ENCODE measurements at places on chromosomes 13 and 19. TPM values are rescaled to one million over a fixed set of nuclear protein-coding genes. Genes with fewer than 3 reads are reported as not detected.

The LILRB5 gene
- total RNA-seq, result 9.4 TPM

The KLC3 gene
- total RNA-seq, result not detected

- H3K27ac ChIP-seq, result no peak overlapping the region
- DNase-seq, result no peak
- H3K27me3 ChIP-seq, result no peaks in the 10 kb centered on the region
- H3K4me1 ChIP-seq, result no peaks in the 10 kb centered on the region
- H3K4me3 ChIP-seq, result no peak overlapping the region
Observed at GRCh38 chr13:76489274-76489673, 396.9 kb downstream of the KCTD12 start.

GRCh38 chr19:13670846-13671245, 93.5 kb upstream of the MRI1 start:
- no peaks in the 10 kb centered on the region for H3K27me3 ChIP-seq
- no peaks in the 10 kb centered on the region for H3K36me3 ChIP-seq
- no peak overlapping the region for H3K4me3 ChIP-seq
- H3K4me1 ChIP-seq, result no peaks in the 10 kb centered on the region

GRCh38 chr19:22617614-22618320, 16.4 kb upstream of the ZNF492 start:
- H3K4me1 ChIP-seq, result no peaks in the 10 kb centered on the region
- no peak for DNase-seq
- no peak overlapping the region for H3K4me3 ChIP-seq
- no peaks in the 10 kb centered on the region for H3K36me3 ChIP-seq
- peaks cover 2% of the 10 kb centered on the region for H3K27me3 ChIP-seq

DNA sequence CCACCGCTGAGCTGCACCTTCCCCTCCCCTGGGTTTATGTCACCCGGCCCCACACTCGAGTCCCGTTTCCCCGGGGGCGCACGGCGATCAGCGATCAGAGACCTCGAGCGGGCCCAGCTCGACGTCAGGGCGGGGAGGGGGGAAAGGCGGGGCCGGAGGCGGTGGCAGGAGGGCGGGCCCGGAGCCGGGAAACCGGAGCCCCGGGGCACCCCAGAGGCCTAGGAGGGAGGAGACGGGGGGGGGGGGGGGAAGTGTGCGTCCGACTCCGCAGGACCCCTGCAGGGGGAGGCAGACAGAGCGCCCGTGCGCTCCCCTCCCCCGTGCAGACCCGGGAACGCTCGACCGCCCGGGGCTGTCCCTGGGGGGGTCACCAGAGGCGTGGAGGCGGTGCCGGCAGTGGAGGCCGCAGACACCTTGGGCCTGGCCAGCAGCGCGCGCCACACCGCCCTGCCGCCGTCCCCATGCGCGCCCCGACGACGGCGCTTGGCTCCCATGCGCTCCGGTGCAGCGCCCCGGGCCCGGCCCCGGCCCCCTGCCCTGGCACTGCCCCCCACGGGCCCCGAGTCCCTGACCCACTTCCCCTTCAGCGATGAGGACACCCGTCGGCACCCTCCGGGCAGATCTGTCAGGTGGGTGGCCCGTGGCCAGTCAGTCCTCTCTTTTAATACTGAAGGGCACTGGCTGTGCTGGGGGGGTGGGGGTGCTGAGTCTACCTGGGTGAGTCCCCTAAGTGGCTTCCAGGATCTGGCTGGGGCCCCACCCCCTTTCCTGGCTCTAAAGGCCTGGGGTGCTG, 11.8 kb downstream of the PDE4A start:
- peaks cover 10% of the 10 kb centered on the region for H3K27me3 ChIP-seq
- H3K4me3 ChIP-seq, result peak overlapping the region; percentile 77
- DNase-seq, result peak; percentile 86

DNA sequence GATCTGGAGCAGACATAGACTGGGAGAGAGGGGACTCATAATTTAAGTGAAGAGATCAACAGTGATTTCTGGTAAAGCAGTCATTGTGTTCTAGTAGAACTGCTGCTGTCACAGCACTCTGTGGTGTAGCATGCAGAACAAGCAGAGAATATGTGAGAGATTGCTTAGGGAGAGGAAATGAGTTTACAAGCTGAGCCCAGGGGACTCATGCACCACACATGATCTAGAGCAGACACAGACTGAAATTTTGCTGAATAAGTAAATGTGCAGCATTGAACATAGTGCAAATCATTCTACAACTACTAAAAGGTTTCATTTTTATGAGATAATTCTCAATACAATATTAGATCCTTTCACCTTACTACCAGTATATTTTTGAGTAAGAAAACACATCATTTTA, 125.7 kb downstream of the MYO16 start:
- no peaks in the 10 kb centered on the region for H3K36me3 ChIP-seq
- H3K4me3 ChIP-seq, result no peak overlapping the region
- no peaks in the 10 kb centered on the region for H3K4me1 ChIP-seq
- DNase-seq, result no peak

- H3K4me1 ChIP-seq, result peaks cover 53% of the 10 kb centered on the region
- DNase-seq, result peak; percentile 61
- H3K27me3 ChIP-seq, result no peaks in the 10 kb centered on the region
- no peaks in the 10 kb centered on the region for H3K36me3 ChIP-seq
- H3K27ac ChIP-seq, result peak overlapping the region; percentile 94
Observed at GRCh38 chr19:38701455-38702063, 42.7 kb downstream of the CAPN12 start.
